NCI-H2081 treated with DMSO at 0.1 percent for 48 hours (cell line): ENCODE measurements at places on chromosomes 5 and 9.

- no peak for DNase-seq
These were observed 55.9 kb upstream of the CDKN2B start for GRCh38 chr9:22064957-22065356.

DNA sequence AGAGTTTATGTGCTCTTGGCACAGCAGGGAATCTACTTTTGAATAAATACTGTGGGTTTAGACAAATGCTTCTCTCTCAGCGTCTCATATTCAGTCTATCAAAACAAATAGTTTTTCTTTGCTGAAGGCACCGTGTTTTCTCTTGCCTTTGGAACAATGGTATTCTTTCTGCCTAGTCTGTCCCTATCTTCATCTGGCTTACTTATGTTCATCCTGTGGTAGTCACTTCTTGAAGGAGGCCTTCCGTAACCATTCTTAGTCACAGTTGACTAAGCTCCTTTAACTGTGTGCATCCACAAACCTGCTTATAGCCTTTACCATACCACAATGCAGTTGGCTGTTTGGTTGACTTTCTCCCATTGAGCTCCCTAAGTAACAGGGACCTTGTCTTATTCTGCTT is 45.9 kb downstream of the LARP1 start:
- no peak for DNase-seq

DNA sequence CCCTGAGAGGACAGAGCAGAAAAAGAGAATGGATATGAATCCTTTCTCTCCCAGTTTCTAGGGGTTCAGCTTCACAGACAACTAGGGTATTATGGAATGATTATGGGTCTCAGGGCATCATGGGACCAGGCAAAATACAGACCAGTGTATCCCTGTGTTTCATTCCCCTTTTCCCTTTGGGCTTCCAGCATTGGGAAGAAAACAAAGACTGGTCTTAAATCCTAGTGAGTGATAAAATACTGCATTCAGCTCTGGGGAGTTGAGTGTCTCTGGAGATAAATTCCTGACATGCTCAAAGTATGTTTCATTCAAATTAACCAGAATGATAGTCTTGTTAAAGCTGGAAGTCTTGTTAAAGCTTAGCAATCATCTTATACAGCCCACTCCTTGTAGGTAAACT is 2.4 kb upstream of the POU4F3 start:
- DNase-seq, result no peak

DNA sequence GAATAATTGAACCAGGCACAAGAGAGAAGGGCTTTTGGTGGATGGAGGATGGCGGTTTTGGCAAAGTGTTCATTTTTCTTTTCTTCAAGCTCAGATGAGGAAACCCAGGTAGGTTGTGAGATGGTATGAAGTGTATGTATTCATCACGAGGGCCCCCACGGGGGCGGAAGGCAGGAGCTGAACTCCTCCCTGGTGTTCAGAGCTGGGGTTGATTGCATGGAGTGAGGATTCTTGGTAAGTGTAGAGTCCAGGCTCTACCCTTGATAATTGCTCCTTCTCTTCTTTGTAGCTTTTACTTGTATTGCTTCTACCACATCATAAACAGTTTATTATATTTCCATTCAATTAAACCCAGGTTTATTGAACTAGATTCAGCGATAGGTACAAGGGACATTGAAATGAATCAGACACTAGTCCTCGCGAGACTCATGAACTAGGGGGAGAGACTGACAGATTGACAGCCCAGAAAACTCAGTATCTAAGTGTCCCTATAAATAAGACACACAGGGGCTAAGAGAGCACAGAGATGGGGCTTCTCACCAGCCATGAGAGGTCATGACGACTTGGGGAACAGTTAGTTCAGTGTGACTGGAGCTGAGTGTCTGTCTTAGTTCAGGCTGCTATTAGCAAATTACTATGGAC is 116.7 kb upstream of the KLF4 start:
- DNase-seq, result no peak

- DNase-seq, result no peak
These were observed 158.7 kb downstream of the EBF1 start for GRCh38 chr5:158940977-158941376.

DNA sequence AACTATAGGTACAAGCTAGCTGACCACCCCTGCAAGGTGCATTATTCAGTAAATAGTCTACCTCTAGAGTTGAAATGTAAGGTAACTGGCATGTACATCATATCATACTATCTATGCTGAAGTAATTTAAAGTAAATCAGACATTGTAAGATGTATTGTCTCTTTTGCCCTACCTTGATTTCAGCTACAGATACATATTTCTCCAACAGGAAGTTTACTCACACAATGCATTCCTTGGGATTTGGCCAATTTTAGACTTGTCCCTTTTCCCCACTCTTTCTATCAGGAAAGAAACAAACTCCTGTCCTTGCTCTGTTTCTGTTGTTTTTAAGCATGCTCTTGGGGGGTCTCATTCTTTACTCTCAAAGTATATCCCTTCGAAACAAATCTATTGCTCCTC is 58.5 kb upstream of the TSLP start:
- DNase-seq, result no peak

DNA sequence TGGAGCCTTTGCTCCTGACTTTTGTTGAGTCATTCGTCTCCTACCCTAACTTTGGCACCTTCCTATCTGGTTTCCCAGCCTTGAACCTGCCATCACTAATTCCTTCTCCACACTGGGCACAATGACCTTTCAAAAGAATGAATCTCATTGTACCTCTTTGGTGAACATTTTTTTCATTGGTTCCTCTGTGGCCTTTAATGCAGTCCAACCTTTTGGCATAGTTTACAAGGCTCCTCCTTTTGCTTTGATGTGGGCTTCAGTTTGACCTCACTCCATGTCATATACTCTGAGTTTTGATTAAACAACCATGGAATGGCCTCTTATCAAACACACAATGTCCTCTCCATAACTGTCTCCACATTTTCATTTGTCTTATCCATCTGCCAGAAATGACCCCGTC is 14.5 kb upstream of the ROPN1L start:
- DNase-seq, result no peak

- DNase-seq, result no peak
These were observed 181.4 kb upstream of the MAP3K1 start for GRCh38 chr5:56633950-56634349.
